Caki2 (cell line): ENCODE measurements at places on chromosomes 5 and 9. TPM values are rescaled to one million over a fixed set of nuclear protein-coding genes. Genes with fewer than 3 reads are reported as not detected.

PCDHGB1 gene
- total RNA-seq, result 0.06 TPM in 1 of 2 replicates, not detected in the other

SLC36A2 gene
- total RNA-seq, result not detected in 2 replicates

DNA sequence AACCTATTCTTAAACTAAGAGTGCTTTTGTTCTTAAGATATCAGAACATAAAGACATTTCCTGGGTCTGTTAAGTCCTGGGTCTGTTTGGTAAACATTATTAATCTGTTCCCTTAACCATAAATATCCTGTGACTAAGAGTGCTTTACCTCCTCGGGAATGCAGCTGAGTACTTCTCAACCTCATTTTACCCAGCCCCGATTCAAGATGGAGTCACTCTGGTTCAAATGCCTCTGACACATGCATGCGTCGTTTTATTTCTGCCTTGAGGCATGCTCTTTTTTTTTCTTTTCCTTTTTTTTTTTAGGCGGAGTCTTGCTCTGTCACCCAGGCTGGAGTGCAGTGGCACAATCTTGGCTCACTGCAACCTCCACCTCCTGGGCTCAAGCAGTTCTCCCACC is 39.8 kb upstream of the FBXL17 start:
- no peak for DNase-seq

DNA sequence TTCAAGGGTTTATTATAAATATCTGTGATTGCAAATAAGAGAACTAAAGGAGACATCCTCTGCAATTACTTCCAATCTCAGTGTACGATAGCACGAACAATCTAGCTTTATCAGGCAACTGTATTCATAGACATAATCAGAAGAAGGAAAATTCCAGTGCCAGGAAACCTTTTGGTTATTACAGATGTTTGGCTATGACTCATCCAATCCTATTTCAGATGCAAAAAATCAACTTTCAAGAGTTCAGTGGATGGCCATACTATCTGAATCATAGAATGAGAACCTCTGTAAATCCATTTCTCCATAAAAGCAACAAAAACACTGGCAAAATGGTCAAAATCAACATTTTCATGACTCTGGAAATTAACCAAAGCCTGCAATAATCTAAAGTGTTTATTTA is 37.9 kb downstream of the GAS1 start:
- DNase-seq, result no peak

GRCh38 chr9:106796771-106797170 is 66.2 kb upstream of the ZNF462 start:
- no peak for DNase-seq

DNA sequence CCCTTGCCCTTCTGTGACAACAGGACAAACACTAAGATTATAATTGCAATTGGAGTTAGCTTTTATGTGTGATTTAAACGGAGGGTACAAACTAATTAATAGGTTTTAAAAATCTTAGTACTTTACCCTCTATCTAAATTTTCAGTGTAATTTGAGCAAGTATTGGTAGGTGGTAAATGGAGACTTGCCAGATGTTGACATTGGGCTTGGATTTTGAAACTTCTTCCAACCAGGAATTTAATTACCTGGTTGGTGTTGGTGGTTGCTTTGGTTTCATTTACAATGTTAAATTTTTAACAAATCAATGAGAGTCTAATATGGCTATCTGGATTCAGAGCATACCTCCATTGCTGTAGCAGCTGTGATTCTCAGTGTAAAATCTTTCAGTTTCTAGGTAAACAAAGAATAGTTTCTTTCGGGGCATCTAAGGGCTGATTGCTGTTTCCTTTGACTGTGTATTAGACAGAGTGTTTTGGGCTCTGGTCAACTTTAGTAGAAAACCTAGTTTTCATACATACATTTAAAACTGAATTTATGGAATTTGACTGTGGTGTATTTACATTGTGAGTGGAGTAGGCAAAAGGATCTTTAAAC is 1.9 kb downstream of the DAPK1 start:
- no peak for DNase-seq

DNA sequence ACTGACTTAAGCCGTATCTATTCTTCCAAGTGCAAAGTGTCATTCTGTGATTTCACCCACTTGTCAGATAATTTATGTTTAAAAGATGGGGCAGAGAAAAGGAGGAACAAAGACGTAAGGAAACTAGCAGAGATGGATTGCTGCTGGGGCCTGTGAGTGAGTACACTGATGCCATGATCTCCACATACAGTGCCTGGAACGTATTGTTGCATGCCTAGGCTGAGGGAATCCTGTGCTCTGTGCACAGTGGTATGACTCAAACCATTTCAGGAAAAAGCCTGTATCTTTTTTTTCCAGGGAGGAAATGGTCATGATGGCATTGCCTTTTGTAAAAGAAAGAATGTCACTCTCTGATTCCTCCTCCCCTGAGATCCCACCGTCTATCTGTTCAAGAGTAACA is 359.5 kb upstream of the ADAMTS16 start:
- no peak for DNase-seq

GRCh38 chr9:77271023-77271690 is 93.8 kb downstream of the VPS13A start:
- DNase-seq, result no peak
